HFFc6 (cell line): ENCODE measurements at places on chromosomes 12 and 14.

DNA sequence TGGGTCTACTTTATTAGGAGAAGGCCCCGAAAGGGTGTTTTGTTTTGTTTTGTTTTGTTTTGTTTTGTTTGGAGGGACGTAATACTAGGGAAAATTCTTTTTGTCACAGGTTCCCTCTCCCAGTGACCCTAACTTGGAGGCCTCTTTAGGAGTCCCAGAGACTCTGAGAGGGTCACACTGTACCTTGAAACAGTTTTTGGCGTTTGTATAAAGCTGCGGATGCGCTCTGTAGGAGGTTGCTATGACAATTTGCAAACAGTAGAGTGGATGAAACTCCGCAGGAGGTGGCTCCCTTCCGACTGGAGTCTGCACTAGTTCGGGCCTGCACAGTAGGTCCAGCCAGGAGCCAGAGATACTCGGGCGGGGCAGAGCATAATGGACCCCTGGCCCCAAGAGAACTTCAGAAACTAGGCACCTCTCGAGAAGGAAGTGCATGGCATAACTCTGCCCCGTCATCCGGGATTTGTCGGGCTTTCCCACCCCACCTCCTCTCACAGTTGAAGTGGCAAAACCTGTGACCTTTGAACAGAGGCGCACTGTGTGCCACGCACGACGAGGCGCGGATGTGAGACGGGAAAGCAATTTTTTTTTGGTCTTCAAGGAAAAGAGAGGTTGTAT, 1.3 kb upstream of the DYRK2 start:
- peaks cover 3% of the 10 kb centered on the region for H3K27me3 ChIP-seq
- peaks cover 20% of the 10 kb centered on the region for H3K36me3 ChIP-seq
- no peak for DNase-seq

DNA sequence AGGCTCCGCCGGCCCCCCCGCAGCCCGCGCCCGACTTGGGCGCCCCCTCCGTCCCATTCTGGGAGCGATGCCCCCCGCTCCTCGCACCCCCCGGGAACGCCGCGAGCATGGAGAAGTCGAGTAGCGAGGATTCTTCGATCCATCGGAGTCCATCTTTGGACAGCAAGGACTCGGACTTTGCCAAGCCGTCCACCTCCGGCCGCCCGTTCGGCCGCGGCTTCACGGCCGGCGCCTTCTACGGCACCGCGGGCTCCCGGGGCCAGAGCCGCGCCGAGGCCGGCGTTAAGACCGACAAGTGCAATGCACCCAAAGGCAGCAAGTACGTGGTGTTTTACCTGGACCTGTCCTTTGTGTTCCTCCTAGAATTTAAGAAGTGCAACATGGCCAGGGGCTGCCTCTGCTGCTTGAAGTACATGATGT, 123.6 kb downstream of the TSPAN9 start:
- peaks cover 13% of the 10 kb centered on the region for H3K4me1 ChIP-seq
- H3K36me3 ChIP-seq = no peaks in the 10 kb centered on the region
- H3K4me3 ChIP-seq = peak overlapping the region; percentile 68
- peaks cover 13% of the 10 kb centered on the region for H3K27me3 ChIP-seq

- H3K27me3 ChIP-seq = peaks cover 2% of the 10 kb centered on the region; the same call in 1 of the 2 replicates
- no peaks in the 10 kb centered on the region for H3K36me3 ChIP-seq
- H3K4me3 ChIP-seq = no peak overlapping the region
Observed at GRCh38 chr14:105337966-105338741, 23.6 kb downstream of the PACS2 start.

DNA sequence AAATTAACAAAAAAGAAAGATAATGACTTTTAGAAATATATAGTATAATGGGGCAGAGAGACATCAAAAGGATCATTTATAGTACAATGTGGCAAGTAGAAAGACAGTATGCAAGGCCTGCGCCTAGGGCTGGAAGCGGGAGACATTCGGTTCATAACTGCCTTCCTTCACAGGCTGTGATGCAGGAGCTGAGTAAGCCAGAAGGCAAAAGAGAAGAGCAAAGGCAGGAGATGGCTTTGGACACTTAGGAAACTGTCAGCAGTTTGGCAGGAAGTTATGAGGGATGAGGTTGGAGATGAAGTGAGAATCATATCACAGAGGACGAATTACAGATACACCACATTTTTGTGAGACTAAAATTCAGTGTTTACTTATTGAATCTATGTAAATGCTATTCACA, 97.8 kb downstream of the EPS8 start:
- peaks cover 19% of the 10 kb centered on the region for H3K36me3 ChIP-seq
- no peaks in the 10 kb centered on the region; the same call in 1 of the 2 replicates for H3K27me3 ChIP-seq
- peaks cover 72% of the 10 kb centered on the region for H3K4me1 ChIP-seq
- no peak for DNase-seq

DNA sequence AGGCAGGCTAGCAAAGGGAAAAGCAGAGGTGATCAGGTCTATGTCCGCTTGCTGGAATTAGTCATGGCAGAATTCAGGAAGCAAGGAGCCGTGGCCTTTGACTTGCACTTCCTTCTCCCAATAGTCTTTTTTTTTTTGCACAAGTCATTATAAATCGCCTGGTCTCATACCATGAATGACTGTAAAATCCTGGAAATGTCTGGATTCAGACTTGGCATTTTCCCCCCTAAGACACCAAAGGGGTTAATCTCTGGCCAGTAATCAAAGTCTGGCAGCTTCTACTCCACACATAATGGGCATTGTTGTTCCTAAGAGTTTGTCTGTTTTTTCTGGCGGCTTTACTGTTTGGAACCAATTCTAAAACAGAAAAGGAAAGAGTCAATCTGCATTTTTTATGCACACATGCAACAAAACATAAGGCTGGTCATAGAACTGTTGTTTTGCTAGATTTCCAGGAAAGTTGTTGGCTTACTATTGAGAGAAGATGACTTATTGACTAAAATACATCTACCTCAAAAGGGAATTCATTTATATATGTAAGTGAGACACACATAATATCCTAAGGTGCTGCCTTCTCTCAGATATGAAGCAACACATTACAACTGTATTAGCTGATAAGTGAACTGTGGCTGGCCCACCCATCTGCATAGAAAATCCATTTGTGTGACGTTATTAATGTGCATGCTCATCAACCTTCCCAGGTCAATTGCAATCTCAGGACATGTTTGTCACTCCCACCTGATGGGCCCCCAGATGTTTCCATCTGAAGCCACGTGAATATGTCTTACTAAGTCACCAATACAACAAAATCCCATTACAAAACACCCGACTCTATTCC, 157.3 kb downstream of the BTG1 start:
- no peak overlapping the region for H3K4me3 ChIP-seq
- DNase-seq = no peak
- H3K36me3 ChIP-seq = no peaks in the 10 kb centered on the region
- no peak overlapping the region for H3K27ac ChIP-seq
- H3K4me1 ChIP-seq = peaks cover 78% of the 10 kb centered on the region

GRCh38 chr12:24185782-24186181, 236.3 kb upstream of the SOX5 start:
- no peak overlapping the region for H3K27ac ChIP-seq
- H3K27me3 ChIP-seq = no peaks in the 10 kb centered on the region
- DNase-seq = no peak
- no peak overlapping the region for H3K4me3 ChIP-seq
- H3K4me1 ChIP-seq = no peaks in the 10 kb centered on the region

- no peaks in the 10 kb centered on the region for H3K36me3 ChIP-seq
- peaks cover 13% of the 10 kb centered on the region for H3K4me1 ChIP-seq
- no peaks in the 10 kb centered on the region for H3K27me3 ChIP-seq
- no peak overlapping the region for H3K4me3 ChIP-seq
- H3K27ac ChIP-seq = no peak overlapping the region
Observed at GRCh38 chr14:63964113-63964512, 111.3 kb downstream of the SYNE2 start.

DNA sequence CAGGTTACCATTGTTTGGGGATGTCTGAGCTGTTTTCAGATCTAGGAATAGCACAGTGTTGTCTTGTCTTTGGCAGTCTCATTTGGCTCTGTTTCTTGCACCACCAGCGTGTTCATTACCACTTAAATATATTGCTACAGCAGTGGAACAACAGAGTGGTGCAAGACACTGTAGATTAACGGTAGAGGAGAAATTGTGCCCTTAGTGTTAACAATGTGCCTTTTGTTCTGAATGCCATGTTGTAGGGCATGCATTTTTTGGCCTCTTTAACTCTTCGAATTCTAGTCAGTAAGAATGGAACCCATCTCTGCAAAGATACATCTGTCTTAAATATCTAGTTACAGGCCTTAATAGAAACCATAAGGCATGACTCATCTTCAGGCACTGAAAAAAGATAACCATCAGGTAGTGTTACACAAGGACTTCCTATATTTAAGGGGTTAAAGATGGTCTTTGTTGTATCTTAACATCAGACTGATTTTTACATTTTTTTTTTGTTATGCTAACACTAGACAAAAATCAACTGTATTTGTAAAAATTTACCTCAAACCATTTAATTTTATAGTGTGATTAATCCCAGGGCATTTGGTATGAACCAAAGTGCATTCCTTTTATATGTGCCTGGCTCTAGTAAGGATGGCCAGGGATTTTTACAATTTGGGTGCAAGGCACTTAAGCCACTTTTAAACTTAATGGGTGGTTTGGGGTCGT, 12.9 kb downstream of the DYRK2 start:
- peaks cover 91% of the 10 kb centered on the region for H3K4me1 ChIP-seq
- peaks cover 46% of the 10 kb centered on the region for H3K36me3 ChIP-seq
- peak overlapping the region; percentile 75 for H3K4me3 ChIP-seq
- peak; percentile 91 for DNase-seq
- H3K27ac ChIP-seq = peak overlapping the region; percentile 88
- peaks cover 2% of the 10 kb centered on the region for H3K27me3 ChIP-seq

- peaks cover 29% of the 10 kb centered on the region for H3K36me3 ChIP-seq
- peaks cover 41% of the 10 kb centered on the region for H3K4me1 ChIP-seq
- peaks cover 6% of the 10 kb centered on the region for H3K27me3 ChIP-seq
- no peak for DNase-seq
Observed at GRCh38 chr14:24136684-24137528, 912 bp downstream of the PSME1 start.

DNA sequence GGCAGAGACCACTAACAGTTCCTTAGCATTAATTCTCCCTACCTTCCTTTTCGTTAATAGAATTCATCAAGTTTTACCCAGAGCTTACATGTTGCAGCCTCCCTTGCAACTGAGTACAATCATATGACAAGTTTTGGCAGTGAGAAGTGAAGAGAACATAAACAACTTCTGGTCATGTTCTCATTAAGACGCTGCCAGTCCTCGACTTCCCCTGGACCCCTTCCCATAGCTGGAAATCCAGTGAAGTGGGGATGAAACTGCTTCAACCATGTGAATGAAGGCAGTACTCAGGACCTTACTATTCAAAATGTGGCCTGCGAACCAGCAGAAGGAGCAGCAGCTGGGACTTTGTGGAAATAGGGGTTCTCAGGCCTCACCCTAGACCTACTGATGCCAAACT, 133.9 kb downstream of the SPTSSA start:
- DNase-seq = no peak
- H3K27ac ChIP-seq = no peak overlapping the region
- peaks cover 18% of the 10 kb centered on the region for H3K27me3 ChIP-seq
- peaks cover 18% of the 10 kb centered on the region for H3K4me1 ChIP-seq
- no peak overlapping the region for H3K4me3 ChIP-seq
- H3K36me3 ChIP-seq = no peaks in the 10 kb centered on the region
